ENCODE measurements at places on chromosomes 3 and 15.

GRCh38 chr3:83890039-83890762 is 1068.6 kb upstream of the CADM2 start:
- DNase-seq: peak; percentile 6

DNA sequence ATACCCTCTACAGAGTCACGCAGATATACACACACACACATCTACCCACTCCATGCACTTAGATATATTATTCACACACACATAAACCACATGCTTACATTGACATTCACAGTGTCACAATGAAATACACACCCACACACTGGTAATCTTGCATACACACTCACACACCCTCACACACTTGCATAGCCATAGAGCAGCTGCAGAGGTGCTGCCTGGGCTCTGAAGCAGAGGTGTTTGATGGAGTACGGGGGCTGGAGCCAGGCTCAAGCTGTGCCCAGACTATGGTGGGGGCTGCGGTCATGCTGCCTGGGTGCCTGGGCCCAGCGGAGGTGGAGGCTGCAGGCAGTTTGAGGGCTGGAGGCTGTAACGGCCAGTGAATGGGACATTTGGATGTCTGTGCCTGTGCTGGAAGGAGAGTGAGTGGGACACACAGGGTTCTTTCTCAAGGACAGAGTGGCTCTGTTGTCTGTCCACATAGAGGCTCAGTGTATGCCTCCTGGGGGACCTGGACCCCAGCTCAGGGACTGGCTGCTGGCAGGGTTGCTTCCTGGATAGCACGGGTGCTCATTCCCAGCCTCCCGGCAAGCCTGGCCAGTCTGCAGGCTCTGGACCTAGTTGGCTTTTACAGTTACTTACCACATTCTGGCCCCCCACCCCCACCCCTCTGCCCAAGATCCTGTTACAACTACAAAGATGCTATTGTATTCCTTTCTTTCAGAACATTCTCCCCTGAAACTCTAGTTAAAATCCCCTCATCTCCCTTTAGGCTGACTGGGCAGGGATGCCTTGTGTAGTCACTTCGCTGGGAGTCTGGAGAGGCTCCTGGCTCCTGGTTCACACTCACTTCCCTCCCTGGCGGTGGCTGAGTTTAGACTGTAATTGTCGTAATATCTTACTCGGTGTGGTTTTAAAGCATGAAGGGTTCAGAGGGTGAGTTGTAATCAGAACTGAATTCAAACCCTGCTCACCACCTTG is 12.5 kb downstream of the GASK1A start:
- DNase-seq: no peak

- DNase-seq: no peak
Measured at GRCh38 chr3:150639262-150639661, 36.1 kb downstream of the SELENOT start.

GRCh38 chr3:133038089-133038730 is at the start of gene TMEM108:
Gene TMEM108, plus strand, starts transcription at chr3:133038391.
- peak; percentile 83 for DNase-seq

DNA sequence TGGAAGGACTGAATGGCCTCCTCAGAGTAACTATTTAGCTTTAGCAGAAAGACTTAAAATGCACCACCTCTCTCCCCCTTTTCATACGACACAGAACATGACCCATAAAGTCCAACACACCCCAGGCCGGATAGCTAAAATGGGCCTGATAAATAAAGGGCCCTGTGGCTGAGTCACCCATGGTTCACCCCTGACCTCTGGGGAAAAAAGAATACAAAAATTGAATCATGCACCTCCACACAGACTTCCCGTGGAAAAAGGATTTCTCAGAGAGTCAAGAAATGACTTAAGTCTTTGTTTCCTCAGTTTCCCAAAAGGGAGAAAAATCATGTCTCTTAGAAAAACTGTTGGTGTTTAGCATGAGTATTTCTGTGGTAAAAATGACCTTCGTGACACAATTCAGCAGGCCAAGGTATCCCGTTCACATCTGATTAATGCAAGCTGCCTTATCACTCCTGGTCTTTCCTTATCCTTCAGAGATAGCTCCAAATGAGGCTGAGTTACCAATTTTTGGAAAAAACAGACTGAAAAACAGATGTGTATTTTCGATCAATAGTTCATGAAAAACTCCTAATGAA is 34.0 kb upstream of the ARHGEF3 start:
- DNase-seq: no peak

GRCh38 chr3:38454178-38454883 is 641 bp downstream of the ACVR2B start:
- DNase-seq: peak; percentile 44

Measured in muscle of leg (tissue), 16 donors.